ENCODE measurements at places on chromosomes 4 and X.

GRCh38 chrX:40243755-40244515 is 146.2 kb upstream of the BCOR start:
- no peak for DNase-seq

DNA sequence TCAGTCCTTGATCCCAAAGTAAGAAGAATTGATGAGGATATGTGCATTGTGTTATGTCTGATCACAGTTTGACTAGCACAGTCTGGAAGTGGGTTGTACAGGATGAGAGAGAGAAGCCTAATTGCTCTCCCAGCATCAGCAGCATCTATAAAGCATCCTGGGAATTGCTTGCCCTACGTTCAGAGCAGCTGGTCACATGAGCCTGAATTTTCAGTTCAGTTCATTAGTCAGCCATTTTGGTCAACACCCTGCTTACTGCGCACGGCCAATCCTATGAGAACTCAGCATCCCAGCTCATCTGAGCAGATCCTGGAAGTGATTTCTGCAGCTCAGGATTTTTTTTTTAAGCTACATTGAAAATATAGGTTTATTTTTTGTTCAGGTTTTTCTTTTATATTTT is at the start of gene RUFY3:
Gene RUFY3 (plus strand): TSS at position 218 of the 400 bp plus-strand sequence. CDS start 610 bp downstream, outside the sequence.
- DNase-seq = no peak

DNA sequence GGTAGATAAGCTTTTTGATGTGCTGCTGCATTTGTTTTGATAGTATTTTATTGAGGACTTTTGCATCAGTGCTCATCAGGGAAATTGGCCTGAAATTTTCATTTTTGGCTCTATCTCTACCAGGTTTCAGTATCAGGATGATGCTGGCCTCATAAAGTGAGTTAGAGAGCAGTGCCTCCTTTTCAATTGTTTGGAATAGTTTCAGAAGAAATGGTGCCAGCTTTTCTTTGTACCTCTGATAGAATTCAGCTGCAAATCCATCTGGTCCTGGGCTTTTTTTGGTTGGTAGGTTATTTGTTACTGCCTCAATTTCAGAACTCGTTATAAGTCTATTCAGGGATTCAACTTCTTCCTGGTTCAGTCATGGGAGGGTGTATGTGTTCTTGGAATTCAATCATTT is 15.6 kb upstream of the TMPRSS11F start:
- DNase-seq = no peak

DNA sequence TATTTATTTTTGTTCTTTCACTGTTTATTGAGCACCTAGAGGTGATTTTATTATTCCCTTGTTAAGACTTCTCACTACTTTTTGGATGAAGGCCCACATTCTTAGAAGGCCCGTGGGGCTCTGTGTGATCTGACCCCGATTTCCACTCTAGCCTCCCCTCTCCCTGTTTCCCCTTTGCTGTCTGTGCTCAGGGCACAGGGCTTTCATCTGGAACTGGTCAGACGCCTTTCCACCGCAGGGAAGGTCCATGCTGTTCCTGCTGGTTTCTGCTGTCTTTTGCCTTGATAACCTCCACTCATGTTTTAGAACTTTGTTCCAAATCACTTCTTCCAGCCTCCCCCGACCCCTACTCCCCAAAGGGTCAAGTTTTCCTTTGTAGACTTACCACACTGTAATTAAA is 31.3 kb upstream of the ANAPC4 start:
- DNase-seq = no peak

GRCh38 chr4:181484396-181484795 is 758.8 kb upstream of the TENM3 start:
- no peak for DNase-seq

GRCh38 chr4:140158365-140159030 is 4.5 kb upstream of the MAML3 start:
- DNase-seq = no peak

GRCh38 chrX:70255452-70255851 is 4.6 kb downstream of the P2RY4 start:
- no peak for DNase-seq

- DNase-seq = no peak
These were observed 394.3 kb upstream of the SLIT2 start for GRCh38 chr4:19857380-19857779.

GRCh38 chr4:34766935-34767334 is 1477.4 kb downstream of the ARAP2 start:
- no peak for DNase-seq

DNA sequence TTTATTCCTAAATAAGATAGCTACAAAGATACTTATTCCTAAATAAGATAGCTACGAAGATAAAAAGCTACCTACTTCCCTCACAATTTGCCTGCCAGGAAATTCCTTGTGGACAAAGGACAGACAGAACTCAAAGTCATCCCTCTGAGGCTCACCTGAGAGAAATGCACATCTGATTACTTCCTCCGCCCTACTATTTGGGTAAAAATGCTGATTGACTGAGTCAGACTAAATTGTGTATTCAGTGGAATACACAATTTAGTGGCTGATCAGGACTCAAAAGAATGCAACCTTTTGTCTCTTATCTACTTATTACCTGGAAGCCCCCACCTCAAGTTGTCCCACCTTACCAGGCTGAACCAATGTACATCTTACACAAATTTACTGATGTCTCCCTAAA is 10.3 kb upstream of the MAGEB16 start:
- DNase-seq = no peak

DNA sequence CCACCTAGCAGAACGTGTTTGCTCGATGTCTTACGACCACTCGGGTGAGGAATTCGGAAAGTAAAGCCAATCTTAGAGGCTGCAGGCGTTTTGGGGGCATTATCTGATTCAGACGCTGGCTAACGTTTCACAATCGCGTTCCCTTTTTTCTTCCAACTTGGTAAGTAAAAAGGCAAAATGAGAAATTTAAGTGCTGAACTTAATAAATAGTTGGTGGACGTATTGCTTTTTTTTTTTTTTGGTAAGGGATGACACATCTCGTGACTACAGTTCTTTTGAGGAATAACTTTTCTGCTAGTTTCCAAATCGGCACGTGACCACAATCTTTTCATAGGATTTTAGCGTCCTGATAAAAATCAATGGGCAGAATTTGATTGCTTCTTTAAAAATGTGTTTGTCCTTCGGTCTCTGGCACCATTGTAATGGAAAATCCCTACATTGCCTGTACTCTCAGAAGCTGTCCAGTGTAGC is 848 bp downstream of the RAB9A start:
- no peak for DNase-seq

DNA sequence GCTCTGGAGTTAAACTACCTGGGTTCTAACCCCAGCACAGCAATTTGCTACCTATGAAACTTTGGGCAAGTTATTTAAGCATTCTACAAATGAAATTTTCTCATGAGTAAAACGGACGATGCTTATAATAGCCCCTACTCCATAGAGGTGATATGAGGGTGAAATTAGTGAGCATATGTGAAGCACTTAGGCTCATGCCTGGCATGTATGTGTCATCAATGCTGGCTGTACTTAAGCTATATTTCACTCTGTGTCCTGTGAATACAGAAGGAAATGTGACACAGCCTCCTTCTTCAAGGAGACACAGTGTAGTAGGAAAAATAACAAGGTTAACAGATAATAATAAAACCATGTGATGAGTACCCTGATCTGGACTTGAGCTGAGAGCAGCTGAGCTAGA is 20.4 kb upstream of the FMR1NB start:
- no peak for DNase-seq

DNA sequence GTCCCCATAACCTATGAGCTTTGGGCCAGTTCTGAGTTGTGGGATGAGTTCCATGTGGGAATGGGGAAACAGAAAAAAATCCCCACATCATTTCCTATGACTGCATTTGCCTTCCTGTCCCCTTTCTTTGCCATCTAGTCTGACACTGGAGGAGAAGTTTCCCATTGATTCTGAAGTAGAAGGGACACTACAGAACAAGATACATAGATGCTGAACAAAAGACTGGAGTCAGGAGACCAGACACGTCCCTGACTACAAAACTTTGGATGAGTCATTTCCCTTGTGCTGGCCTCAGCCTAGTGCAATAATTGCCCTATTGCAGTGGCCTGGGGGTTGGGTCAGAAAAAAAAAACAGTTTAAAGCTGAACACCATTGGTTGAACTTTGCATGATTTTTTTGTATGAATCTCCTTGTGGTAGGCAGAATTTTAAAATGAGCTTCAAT is 22.1 kb downstream of the BEX3 start:
- DNase-seq = no peak

DNA sequence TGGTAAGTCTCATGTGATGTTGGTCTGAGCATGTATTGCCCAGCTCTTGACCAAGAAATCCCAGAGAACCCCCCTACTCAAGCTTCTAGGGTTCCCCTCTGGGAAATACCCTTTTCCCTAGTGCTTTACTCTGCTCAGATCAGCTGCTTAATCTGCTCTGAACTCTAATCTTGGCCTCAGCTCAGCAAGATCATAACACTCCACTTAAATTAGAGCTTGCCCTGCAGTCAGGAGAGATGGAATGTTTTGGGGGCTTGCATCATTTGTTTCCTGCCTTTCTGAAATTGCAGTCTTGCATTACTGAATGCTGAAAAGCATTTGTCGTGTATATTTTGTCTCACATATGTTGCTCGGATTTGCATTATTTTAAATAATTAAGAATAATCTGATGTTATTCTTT is 1153.6 kb downstream of the FSTL5 start:
- DNase-seq = no peak

- peak; percentile 1 for DNase-seq
These were observed 55.0 kb upstream of the BMP2K start for GRCh38 chr4:78720994-78721677.

DNA sequence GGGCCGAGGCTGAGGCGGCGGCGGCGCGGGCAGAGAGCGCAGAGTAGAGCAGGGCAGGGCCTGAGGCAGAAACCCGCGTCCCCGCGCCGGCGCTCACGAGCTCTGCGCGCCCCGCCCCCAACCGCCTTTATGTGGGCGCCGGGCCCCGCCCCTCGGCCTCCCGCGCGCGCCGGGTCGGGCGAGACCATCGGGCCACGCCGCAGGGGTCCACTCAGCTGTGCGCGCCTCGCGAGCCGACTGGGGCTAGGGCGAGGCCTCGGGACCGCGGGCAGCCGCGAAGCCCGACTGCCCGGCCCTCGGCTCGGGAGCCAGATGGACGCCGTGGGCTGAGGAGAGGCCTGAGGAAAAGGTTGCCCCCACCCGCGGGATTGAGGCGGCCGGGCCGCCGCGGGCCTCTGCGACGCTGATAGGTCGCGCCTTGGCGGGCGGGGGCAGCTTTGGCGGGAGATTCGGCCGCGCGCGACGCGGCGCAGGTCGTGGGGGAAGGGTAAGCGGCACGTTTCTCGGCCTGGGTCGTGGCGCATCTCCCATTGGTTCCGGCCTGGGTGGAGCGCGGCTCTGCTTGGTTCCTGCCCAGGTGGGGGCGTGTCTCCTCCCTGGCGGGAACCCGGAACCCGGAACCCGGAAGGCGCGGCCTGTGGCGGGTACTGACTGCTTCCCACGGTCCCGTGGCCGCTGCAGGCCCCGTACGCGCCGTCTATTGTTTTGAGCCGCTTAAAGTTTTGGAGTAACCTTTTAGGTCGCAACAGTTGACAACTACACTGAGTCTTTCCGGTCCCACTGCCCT is at the start of gene SLBP:
Gene SLBP (minus strand): TSS at position 104 of the 787 bp plus-strand sequence. CDS start 131 bp downstream, outside the sequence.
- DNase-seq = peak; percentile 99

- DNase-seq = no peak
These were observed 41.3 kb upstream of the ANK2 start for GRCh38 chr4:113008135-113008534.

- DNase-seq = no peak
These were observed 99.8 kb downstream of the KLHL8 start for GRCh38 chr4:87120411-87121162.

DNA sequence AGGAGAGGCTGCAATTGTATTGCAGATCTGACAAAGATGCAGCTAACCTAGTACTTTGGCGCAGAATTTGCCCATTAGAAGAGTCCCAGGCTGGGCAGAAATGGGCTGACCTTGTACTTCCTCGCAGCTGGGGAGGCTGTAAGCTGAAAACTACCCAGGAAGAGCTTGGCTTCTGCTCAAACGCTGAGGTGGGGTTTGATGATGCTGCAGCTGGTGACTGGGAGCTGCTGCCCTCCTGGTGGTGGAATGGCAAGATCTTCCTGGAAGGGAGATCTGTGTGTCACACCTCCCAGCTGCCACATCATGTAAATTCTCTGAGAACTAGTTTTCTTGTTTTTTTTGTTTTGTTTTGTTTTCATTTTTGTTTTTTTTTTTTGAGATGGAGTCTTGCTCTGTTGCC is 17.4 kb downstream of the CCNG2 start:
- DNase-seq = no peak

GRCh38 chr4:143538979-143539669 is 25.6 kb downstream of the SMARCA5 start:
- no peak for DNase-seq

DNA sequence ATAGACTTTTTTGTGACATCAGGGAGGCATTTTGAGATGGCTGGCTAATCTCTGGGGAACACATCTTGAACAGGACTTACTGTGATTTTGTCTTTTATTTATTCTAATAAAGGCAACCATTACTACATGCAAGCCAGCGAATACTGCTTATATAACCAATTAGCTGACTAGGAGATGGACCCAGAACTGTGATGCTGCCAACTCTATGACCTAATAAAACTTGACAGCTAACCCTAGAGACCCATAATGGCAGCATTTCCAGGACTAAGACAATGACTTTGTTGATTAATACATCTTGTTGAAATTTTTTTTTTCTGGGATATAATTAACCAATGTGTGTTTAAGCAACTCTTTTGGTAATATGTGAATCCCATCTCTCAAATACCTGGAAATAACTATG is 584.6 kb downstream of the PRR32 start:
- no peak for DNase-seq

DNA sequence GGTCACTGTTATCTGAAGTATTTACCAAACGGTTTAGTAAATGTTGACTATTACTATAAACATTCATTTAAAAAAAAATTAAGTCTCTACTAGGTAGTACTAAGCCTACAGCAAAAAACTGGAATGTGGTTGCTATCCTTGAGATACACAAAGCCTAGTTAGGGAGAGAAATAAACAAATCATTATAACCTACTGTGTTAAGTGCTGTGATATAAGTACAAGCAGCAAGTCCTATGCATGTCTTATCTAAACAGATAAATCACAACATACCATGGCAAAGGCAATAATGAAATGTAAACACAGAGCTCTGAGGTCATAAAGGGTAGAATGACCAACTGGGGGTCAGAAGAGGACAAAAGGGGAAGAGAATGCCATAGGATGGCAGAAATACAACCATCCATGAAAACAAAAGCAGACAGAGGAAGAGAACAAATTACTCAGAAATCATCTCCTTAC is 92.2 kb downstream of the RNF150 start:
- no peak for DNase-seq

DNA sequence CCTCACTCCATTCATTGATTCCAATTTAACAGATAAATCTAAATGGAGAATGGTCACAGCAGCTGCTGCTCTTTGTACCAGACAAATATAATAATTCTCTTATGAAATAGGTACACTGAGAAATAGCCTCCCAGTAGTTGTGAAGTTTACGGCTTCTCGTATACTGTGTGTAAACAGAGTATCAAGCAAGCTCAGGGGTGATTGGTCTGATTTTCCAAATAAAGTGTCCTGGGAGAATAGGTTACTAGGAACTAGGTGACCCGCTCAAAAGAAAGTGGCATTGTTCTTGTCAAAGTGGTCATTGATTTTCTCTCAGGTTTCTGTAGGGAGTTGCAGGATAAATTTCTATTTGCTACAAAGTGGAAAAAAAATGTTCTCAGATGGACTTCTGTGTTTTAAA is 838.2 kb downstream of the RAPGEF2 start:
- no peak for DNase-seq

GRCh38 chr4:14659286-14659685 is 343.0 kb upstream of the CPEB2 start:
- DNase-seq = no peak

GRCh38 chrX:15781961-15782699 is 8.2 kb upstream of the ZRSR2 start:
- no peak for DNase-seq

All from stimulated activated CD8-positive, alpha-beta memory T cell treated with anti-CD3 and anti-CD28 coated beads, Interleukin-4, amount 100 ng/mL, for 24 hours (primary cell).